ENCODE measurements at places on chromosomes 1 and 21. TPM values are rescaled to one million over a fixed set of nuclear protein-coding genes. Genes with fewer than 3 reads are reported as not detected.

- peak overlapping the region; percentile 47 for H3K27ac ChIP-seq
- H3K4me1 ChIP-seq: peaks cover 10% of the 10 kb centered on the region
- peak overlapping the region; percentile 65 for H3K4me3 ChIP-seq
- H3K36me3 ChIP-seq: no peaks in the 10 kb centered on the region
Observed at GRCh38 chr1:222464841-222465210, 83.1 kb downstream of the HHIPL2 start.

- DNase-seq: no peak
- no peak overlapping the region for H3K27ac ChIP-seq
- H3K4me1 ChIP-seq: peaks cover 3% of the 10 kb centered on the region
- no peak overlapping the region for H3K4me3 ChIP-seq
Observed at GRCh38 chr1:24673341-24673740, 30.2 kb downstream of the SRRM1 start.

- H3K36me3 ChIP-seq: peaks cover 75% of the 10 kb centered on the region
- H3K27ac ChIP-seq: peak overlapping the region; percentile 80
- no peak for DNase-seq
- no peaks in the 10 kb centered on the region for H3K27me3 ChIP-seq
- no peak overlapping the region for H3K4me3 ChIP-seq
Observed at GRCh38 chr1:246893191-246893939, 38.4 kb downstream of the AHCTF1 start.

GRCh38 chr1:231706934-231707333 is 80.3 kb downstream of the DISC1 start:
- no peak for DNase-seq
- H3K4me3 ChIP-seq: no peak overlapping the region
- H3K27ac ChIP-seq: no peak overlapping the region
- H3K36me3 ChIP-seq: no peaks in the 10 kb centered on the region
- H3K4me1 ChIP-seq: no peaks in the 10 kb centered on the region

DNA sequence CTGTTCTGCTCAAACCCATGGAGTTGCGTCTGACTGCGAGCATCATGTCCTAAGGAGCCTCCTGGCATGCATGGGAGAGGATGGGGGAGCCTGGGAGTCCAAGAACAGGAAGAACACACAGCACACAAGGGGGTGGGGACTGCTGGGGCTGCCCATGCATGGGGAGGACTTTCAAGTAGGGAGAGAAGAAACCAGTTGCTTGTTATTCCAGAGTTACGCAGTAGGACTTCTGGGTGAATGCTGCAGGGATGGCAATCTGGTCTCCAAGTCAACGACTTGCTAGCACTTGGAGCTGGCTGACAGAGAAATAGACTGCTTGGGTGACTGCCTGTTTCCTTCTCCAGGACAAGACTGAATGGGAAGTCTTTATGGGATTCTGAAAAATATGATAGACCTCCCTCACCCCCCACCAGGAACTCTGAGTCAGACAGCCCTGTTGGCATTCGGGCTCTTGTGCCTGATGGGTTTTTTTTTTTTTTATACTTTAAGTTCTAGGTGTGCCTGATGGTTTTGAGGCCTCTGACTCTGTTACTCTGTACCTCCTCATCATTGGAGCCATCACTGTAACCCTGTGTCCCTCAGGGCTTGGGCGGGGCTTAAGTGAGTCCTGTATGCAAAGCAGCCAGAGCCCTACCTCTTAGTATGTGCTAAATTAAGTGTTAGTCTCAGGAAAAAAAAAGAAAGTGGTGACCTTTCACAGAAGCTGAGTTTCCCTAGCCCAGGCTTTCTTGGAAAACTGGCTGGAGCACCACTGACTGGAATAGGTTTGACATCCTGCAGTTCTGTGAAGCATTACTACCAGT is 30.3 kb downstream of the MAP3K21 start:
- DNase-seq: no peak
- H3K27me3 ChIP-seq: peaks cover 2% of the 10 kb centered on the region
- no peaks in the 10 kb centered on the region for H3K4me1 ChIP-seq
- H3K36me3 ChIP-seq: no peaks in the 10 kb centered on the region

- H3K27me3 ChIP-seq: peaks cover 2% of the 10 kb centered on the region
- no peaks in the 10 kb centered on the region for H3K36me3 ChIP-seq
- no peak overlapping the region for H3K27ac ChIP-seq
- H3K4me3 ChIP-seq: no peak overlapping the region
- no peak for DNase-seq
Observed at GRCh38 chr1:3184666-3185065, 115.7 kb downstream of the PRDM16 start.

- DNase-seq: no peak
- H3K27ac ChIP-seq: no peak overlapping the region
- no peaks in the 10 kb centered on the region for H3K36me3 ChIP-seq
- H3K27me3 ChIP-seq: no peaks in the 10 kb centered on the region
- no peak overlapping the region for H3K4me3 ChIP-seq
Observed at GRCh38 chr1:188689542-188689941, 1788.1 kb downstream of the BRINP3 start.

GRCh38 chr1:175373786-175374623 is 181.4 kb upstream of the KIAA0040 start:
- H3K36me3 ChIP-seq: no peaks in the 10 kb centered on the region
- H3K27me3 ChIP-seq: peaks cover 10% of the 10 kb centered on the region
- no peaks in the 10 kb centered on the region for H3K4me1 ChIP-seq
- H3K27ac ChIP-seq: no peak overlapping the region

DNA sequence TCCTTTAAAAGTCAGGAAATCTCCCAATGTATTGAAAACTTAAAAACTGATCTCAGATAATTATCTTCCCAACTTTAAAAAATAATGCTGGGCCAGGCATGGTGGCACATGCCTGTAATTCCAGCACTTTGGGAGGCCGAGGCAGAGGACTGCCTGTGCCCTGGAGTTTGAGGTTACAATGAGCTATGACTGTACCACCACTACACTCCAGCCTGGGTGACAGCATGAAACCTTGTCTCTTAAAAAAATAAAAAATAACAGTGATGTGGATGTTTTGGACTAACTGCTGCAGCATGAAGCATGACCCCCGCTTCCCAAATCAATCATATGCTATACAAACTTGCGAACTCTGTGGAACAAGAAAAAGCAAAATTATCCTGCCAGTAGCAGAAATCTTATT is 186.3 kb downstream of the RERE start:
- H3K27me3 ChIP-seq: no peaks in the 10 kb centered on the region
- no peak overlapping the region for H3K4me3 ChIP-seq
- no peak for DNase-seq
- no peak overlapping the region for H3K27ac ChIP-seq
- H3K36me3 ChIP-seq: peaks cover 26% of the 10 kb centered on the region

DNA sequence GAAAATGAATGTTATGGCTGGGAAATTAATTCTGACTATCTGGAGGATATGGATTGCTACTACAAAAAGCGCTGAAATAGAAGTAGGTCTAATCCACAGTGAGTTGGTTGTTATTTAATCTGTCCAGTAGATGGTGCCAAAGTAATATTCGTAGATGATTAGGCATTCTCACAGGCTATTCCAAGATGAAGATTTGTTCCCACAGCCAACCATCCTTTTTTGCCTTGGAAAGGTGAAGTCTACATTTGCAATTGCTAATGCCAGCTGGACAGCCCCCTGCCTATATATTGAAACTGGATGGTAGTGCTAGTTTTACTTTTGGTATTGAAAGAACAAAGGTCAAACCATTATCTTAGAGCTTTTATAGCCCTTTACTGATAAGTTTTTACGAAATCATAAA is 43.8 kb downstream of the RBM11 start:
- peaks cover 14% of the 10 kb centered on the region for H3K27me3 ChIP-seq
- H3K36me3 ChIP-seq: no peaks in the 10 kb centered on the region

DNA sequence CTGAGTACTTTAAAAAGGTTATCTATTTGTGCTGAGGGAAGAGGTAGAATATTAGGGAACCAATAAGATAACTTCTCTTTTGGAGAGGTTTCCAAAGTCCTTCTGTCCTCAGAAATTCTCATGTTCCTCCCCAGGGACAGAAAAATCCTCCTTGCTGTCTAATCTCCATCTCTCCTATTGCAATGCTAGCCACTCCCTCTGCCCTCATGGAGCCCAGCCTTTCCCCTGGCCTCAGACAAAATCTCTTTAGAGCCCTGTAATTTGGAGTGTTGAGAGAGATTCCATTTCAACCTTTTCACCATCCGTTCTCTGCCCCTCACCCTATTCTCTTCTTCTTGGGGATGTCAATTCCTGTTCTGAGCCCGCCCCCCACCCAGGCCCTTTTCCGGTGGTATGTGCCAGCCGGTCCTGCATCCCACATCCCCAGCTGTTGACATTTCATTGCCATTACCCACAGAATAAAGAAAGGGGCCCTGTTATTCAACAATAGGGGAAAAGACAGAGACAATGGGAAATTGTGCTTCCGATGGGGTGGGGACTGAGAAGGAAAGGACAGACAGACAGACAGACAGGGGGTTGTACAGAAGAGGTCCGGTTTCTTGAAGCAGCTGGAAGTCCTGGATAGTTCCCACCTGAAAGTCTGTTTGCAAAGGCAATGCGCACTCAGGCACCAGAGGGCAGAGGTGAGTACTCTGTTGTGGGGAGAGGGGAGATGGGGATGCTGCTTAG is at the start of gene HAPLN2:
TSS of gene HAPLN2 (plus strand) at position 563 of the 729 bp plus-strand sequence. CDS start 4,076 bp downstream, outside the sequence.
- H3K36me3 ChIP-seq: no peaks in the 10 kb centered on the region
- no peak within 1 kb of the TSS for H3K4me3 ChIP-seq
- H3K27ac ChIP-seq: no peak within 1 kb of the TSS
- no peaks in the 10 kb centered on the region for H3K4me1 ChIP-seq
- peaks cover 62% of the 10 kb centered on the region for H3K27me3 ChIP-seq
- no peak for DNase-seq

DNA sequence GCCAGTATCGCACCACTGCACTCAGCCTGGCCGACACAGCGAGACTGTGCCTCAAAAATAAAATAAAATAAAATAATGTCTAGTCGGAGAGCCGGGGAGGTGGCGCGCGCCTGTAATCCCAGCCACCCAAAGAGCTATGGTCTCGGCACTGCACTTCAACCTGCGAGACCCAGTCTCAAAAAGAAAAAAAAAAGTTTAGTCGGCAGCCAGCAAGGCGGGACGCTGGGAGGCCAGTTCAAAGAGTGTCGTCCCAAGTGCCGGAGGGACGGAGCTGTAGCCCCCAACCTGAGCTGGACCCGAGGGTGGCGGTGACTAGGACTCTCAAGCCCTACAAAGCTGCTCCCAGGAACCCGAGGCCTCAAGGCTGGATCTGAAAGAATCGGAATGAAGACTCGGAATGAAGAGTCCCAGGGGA is 632 bp upstream of the FALEC start:
- peaks cover 3% of the 10 kb centered on the region for H3K36me3 ChIP-seq
- no peak for DNase-seq
- no peak overlapping the region for H3K27ac ChIP-seq
- no peaks in the 10 kb centered on the region for H3K27me3 ChIP-seq
- H3K4me3 ChIP-seq: peak overlapping the region; percentile 76

DNA sequence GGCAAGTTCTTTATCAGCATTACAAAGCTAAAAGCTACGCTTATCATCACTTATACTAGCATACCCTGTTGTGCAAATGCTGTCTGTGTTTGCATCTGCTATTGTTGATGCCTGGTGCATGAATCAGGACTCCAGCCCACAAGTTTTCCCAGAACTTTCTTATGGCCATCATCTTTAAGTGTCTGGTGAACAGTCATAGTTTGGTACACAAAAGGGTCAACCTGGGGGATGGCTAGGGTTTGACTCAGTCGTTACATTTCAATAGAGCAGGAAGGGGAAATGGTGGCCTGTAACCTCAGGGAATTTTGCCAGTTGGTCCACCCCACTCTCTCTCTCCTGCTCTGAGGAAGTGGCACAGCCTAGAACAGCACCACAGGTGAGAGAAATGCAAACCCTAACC is 35.4 kb downstream of the SELL start:
- no peaks in the 10 kb centered on the region for H3K27me3 ChIP-seq
- peaks cover 46% of the 10 kb centered on the region for H3K4me1 ChIP-seq
- H3K27ac ChIP-seq: no peak overlapping the region
- no peak for DNase-seq
- no peaks in the 10 kb centered on the region for H3K36me3 ChIP-seq

- H3K4me1 ChIP-seq: peaks cover 2% of the 10 kb centered on the region
- no peaks in the 10 kb centered on the region for H3K36me3 ChIP-seq
- H3K27ac ChIP-seq: no peak within 1 kb of the TSS
Observed at GRCh38 chr1:112508278-112509004, at the start of gene WNT2B. WNT2B (plus strand) TSS chr1:112508965; CDS start chr1:112509263, 298 bp downstream.

Gene LAD1
- total RNA-seq: not detected

Gene FCRL3
- not detected for total RNA-seq

Gene CFHR1
- total RNA-seq: not detected

Gene AK5
- not detected for total RNA-seq

All from activated T-helper 2 cell treated with anti-CD3 and anti-CD28 coated beads, Interferon-gamma antibody, Interleukin-2, Interleukin-4, amounts not matched to agents 10 μg/mL and 5 μg/mL and 100 μg/mL, durations not matched to agents 14 hours and 24 hours and 36 hours (primary cell).